ENCODE measurements at places on chromosomes 1 and 21.

DNA sequence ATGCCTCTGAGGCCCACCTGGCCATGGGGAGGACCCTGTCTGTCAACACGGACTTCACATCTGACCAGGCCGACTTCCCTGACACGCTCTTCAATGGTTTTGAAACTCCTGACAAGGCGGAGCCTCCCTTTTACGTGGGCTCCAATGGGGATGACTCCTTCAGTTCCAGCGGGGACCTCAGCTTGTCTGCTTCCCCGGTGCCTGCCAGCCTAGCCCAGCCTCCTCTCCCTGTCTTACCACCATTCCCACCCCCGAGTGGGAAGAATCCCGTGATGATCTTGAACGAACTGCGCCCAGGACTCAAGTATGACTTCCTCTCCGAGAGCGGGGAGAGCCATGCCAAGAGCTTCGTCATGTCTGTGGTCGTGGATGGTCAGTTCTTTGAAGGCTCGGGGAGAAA lies 101.8 kb downstream of the ADARB1 start:
- DNase-seq, result no peak

DNA sequence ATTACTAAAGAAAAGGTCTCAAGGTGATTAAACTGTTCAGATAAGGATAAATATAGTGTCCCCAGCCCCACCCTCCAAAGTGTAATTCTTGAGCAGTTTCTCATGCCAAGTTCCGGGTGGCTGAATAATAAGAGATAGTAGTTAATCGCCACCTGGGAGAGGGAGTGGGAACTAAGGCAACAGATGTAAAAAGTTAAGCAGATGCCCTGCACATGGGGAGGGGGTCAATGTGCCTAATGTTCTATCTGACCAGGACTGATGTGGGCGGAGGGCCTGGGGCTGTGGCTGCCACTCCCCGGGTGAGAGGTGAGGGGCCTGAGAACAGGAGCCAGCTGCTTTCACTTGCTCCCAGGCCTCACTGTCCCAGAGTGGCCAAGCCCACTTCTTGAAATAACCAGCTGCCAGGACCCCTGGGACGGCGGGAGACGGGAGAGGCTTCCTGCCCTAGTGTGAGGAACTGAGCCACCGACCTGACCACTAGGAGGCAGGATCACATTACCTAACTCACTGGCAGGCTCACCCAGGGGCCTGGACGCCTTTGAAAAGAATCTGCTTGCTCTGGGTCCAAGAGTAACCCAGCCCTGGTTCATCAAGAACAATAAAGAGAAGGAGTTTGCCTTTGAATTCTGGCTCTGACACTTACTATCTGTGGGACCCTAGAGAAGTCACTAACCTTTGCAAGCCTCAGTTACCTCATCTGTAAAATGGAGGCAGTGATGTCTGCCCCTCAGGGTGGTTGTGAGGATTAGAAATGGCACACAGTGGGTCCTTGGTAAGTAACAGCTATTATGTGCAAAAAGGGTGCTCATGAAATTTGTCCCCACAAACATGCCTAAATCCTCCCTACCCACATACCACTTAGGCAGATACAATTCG lies 179.2 kb downstream of the ATG4C start:
- DNase-seq, result peak; percentile 44

DNA sequence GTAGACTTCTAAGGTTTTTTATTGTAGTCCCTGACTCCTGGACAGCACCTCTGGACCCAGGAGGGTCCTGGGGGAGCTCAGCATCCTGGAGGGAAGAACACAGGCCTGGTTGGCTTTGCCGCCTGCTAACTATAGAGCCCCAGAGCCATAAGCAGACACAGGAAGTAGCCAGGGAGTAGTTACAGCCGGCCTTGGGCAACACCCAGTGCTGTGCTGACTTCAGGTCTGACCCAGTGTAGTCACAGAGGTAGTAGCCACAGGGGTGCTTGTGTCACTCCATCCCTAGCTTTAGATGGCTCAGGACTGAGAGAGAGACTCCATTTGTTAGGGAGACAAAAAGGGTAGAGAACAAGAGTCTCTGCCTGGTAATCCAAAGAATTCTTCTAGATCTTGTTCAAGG lies 21.9 kb downstream of the MCOLN2 start:
- no peak for DNase-seq

DNA sequence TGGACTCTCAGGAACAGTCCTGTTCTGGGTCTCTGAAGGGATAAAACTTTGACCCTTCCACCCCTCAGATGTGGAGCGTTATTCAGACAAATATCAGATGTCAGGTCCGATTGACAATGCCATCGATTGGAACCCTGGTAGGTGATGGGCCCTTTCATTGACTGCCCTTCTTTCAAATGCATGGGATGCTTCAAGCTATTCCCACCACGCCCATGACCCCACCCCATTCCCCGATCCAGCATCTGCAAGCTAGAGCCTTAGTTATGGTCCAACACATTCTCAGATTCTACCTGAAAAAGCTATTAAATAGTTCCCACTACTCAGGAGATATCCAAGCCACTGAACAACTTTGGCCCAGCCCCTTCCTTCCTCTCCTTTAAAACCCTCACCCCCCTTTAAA lies 12.5 kb downstream of the POLR3GL start:
- DNase-seq, result no peak

GRCh38 chr1:230375147-230375546 lies 51.0 kb downstream of the PGBD5 start:
- no peak for DNase-seq

GRCh38 chr1:25614501-25615171 lies 2.0 kb upstream of the MAN1C1 start:
- no peak for DNase-seq

GRCh38 chr1:229164836-229165735 lies 105.8 kb upstream of the RAB4A start:
- no peak for DNase-seq

DNA sequence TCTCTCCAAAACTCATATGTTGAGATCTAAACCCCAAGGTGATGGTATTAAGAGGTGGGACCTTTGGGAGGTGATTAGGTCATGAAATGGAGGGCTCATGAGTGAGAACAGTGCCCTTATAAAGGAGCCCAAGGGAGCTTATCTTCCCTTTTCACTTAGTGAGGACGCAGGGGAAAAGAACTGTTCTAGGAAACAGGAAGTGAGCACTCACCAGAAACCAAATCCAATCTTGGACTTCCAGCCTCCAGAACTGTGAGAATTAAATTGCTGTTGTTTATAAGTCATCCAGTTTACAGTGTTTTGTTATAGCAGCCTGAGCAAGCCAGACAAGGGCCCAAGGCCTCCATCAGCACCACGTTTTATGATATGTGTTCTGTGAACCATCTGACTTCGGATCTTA lies 60.3 kb upstream of the LRRC8D start:
- no peak for DNase-seq

DNA sequence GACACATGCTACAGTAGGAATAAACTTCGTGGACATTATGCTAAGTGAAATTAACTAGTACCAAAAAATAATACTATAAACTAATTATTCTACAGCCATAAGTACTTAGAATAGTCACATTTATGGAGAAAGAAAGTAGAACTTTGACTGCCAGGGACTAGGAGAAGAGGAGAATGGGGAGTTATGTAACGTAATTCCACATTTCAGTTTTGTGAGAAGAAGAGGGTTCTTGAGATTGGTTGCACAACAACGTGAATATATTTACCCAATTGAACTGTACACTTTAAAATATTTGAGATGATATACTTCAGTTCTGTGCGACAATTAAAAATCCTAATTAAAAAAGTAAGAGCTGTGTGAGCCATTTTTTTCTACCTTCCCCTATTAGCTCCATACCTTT lies 1412.9 kb downstream of the PLA2G4A start:
- no peak for DNase-seq

DNA sequence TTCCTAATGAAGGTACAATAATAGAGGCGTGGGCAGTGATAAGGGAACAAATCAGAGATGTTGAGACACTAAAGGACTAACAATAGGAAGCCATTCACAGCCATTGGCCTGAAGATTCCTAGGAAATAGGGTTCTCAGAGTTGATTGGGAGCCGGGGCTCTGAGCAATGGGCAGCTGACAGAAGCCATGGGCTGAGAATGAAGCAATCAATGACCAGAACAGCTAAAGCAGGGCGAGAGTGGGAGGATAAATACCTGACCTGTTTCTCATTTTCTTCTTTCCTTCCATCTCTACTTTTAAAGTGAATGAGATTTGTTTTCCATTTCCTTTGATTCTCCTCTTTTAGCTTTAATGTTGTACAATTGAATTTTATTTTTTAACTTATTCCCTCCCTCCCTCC lies 774.7 kb upstream of the ADGRL4 start:
- no peak for DNase-seq

DNA sequence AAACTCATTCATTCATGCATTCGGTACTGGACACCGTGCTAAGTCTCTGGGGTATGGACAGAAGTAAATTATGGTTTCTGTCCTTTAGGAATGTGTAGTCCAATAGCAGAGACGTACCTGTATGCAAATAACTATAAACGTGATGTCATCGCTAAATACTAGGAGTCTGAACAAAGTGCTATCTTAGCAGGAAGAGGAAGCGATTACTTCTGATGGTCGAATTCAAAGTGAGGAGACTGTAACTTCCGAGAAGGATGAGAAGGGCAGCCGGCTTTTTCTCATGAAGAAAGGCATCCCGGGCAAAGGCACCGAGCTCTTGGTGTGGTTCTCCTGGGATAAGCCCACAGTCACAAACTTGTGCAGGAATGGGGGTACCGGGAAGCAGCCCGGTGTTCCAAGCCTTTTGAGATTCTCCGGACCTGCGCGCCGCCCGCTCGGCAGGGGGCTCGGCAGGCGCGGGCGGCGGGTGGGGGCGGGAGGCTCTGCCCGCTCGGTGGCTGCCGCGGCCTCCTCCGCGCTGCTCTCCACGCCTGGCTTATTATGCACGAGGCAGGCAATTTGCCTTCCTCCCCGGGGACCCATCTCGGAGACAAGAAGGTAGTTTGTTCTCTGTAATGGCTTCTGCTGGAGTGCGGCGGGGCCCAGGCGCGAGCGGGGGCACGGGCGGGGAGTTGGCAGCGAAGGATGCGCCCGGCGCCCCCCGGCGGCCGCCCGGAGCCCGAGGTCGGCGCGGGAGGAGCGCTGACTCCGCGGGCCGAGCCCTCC lies 67.5 kb upstream of the CD1D start:
- DNase-seq, result peak; percentile 41

GRCh38 chr1:164756741-164757140 lies 197.8 kb downstream of the PBX1 start:
- DNase-seq, result no peak

DNA sequence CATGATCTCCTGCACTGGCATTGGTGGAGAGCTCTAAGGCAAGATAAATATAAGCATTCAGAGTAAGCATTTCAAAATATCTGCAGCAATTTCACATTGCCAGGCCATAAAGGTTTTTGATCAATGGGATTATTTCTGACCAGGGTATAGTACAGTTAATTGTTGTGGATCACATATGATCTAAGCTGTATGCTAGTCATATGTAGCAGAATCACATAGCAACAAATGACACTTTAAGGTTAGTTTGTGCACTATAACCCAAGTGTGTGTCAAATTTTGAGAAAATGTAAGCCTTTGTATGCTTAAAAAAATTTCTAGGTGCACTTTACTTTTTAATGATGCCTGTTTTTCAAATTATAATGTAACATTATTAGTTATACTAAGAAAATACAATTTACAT lies 386.0 kb upstream of the ADAMTS5 start:
- DNase-seq, result no peak

DNA sequence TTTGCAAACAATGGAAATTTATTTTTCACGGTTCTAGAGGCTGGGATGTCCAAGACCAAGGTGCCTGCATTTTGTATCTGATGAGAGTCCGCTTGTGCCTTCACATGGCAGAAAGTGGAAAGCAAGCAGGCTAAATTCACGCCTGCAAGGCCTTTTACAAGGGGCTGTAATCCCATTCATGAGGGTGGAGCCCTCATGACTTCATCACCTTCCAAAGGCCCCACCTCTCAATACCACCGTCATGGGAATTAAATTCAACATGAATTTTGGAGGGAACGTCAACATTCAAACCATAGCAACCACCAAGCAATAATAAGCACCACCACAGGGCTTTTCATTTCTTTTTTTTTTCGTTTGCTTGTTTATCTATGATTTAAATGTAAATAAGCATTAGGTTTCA lies 115.3 kb downstream of the C1orf21 start:
- no peak for DNase-seq

DNA sequence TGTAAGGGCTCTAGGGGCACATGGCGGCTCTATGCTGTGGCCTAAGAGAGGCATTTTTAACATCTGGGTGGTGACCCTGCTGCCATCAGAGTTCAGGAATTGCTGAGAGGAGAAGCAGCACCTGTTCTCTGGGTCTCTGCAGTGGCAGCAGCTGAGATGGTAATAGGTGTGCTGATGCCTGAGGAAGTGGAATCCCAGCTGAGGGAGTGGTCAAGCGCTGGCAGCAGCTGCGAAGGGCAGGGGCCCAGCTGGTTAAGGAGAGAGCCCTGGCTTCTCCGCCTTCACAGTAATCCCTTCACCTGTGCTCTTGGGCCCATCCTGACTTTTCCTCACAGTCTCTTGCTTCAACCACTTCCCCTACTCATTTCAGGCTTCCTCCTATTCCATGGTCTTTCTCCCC lies 39.8 kb downstream of the GJA5 start:
- DNase-seq, result no peak

- no peak for DNase-seq
These were observed 264.0 kb downstream of the ADGRL2 start for GRCh38 chr1:82064691-82065090.

- peak; percentile 37 for DNase-seq
These were observed 1.4 kb upstream of the RGS2 start for GRCh38 chr1:192807211-192808162.

- no peak for DNase-seq
These were observed 1.8 kb upstream of the HNRNPR start for GRCh38 chr1:23345920-23346319.

DNA sequence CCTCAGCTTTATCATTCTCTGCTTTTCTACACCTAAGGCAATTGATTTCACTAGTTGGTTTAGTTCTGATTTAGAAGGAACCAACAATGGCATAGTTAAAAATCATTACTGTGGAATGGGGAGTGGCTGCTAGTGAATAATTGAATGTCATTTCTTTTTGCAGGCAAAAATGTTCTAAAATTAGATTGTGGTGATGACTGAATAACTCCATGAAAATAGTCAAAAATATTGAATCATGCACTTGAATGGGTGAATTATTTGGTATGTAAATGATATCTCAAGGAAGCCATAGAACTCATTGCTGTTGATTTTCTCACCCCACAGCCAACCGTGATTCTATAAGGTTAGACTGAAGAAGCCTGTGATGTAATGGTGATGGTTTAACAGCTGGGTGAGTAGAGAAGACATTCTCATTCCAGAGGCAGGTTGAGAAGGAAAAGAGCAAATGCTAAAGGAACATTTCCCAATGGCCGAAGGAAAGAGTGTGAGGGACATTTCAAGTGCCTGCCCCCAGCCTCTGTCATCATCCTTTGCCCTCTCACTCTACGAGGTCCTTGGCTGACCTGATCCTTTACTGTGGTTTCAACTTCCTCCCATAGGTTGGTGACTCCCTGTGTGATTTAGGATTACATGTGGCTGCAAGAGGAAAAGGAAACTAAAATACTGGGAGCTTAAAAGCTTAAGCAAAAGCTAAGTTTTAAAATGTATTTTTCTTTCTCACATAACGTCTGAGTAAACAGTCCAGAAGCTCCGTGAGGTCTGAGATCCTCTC lies 12.5 kb downstream of the OVAAL start:
- no peak for DNase-seq

- no peak for DNase-seq
These were observed 62.8 kb downstream of the CNST start for GRCh38 chr1:246629030-246629429.

All from activated CD4-positive, alpha-beta memory T cell treated with anti-CD3 and anti-CD28 coated beads for 36 hours (primary cell).